ENCODE measurements at places on chromosomes 6 and 20.

- DNase-seq = no peak
Measured at GRCh38 chr6:56582236-56582635, 60.5 kb downstream of the DST start.

DNA sequence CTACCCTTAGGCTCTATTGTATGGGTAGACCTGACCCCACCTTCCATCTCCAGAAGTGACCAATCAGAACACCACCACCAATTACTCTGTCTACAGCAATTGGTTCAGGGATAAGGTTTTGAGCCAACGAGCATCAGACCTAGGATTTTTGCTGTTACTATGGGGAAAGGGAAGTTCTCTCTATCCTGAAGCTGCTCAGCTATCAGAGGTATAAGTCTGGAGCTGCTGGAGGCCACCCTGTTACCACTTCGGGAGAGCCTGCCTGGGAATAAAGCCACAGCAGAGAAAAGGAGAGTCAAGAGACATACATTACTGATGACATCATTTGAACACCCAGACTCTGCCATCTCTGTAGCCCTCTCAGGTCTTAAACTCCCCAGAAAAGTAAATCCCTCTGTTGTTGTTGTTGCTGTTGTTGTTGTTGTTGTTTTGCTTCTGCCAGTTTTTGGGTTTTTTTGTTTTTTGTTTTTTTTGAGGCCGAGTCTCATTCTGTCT, 94.5 kb downstream of the PREX1 start:
- DNase-seq = no peak

DNA sequence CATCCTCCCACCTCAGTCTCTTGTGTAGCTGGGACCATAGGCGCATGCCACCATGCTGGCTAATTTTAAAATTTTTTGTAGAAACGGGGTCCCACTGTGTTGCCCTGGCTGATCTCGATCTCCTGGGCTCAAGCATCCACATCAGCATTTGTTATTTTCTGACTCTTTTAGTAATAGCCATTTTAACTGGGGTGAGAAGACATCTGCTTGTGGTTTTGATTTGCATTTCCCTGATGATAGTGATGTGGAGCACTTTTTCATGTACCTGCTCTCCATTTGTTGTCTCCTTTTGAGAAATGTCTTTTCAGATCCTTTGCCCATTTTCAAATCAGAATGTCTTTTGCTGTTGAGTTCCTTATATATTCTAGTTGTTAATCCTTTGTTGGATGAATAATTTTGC, 22.2 kb upstream of the TULP4 start:
- DNase-seq = no peak

DNA sequence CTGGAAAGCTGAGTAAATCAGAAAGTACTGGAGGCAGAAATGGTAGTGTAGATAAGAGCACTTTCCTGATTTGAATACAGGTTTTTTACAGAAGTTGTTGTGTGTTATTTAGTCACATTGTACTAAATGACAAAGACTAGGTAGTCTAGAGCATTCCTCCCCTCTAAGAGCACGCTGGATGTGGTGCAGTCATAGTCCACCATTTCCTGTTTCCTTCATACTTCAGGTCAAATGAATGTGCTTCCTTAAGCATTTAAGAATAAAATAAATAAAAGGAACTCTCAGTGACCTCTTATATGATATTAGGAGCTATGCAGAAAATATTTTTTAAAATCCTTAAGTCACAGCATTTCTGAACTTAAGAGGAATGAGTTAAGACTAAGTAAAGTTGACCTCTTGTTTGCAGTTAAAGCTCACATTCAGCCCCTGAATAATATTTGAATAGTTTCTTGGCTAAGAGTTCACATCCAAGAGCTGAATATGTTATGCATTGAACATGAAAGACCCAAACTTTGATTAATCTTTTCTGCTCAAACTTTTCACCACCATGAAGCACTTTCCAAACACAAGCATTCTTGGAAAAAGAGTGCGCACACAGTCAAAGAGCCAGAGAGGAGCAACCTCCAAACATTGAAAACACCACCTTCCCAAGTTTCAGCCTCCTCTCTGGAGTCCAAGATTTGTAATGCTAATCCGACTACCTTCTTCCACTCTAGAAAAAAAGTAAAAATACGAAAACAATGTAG, 53.4 kb upstream of the TMEM30A start:
- DNase-seq = peak; percentile 51

DNA sequence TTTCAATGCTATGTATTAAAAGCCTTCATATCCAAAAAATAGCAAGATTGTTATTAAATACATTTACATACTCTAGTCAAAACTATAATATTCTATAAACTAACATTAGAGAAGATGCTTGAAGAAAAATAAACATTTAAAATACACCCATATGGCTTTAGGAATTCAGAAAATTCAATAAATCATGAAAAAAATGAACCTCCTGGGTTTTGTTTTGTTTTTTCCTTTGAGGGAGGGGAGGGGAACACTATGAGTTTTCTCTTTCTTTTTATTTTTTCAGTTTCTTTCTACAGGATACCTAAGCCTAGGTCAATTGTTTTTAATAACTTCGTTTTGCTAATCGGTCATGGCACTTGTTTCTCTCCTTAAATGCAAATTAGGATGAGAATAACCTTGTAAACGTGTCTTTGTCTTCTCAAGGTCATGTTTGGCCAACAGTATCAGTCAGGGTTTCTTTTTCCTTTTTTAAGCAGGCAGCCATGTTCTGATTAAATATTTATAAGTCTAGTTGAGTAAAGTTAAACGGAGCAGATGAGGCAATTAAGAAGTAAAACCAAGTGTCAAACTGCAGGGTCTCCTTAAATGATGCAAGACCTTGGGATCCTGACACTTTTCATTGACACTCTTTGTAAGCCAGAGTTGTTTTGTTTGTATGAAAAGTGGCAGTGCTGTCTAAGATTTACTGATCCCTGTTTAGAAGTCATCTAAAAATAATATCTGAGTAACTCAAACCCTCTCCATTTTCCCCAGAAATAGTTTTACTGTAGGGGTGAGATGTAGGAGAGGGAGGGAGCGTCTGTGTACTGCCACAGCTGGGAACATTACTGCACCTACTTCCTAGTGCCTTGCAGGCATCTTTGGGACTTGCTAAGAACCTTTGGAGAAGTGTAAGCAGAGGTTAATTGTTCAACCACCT, 392.3 kb downstream of the PLCB1 start:
- no peak for DNase-seq

GRCh38 chr6:136979206-136979605, 57.1 kb downstream of the SLC35D3 start:
- no peak for DNase-seq

DNA sequence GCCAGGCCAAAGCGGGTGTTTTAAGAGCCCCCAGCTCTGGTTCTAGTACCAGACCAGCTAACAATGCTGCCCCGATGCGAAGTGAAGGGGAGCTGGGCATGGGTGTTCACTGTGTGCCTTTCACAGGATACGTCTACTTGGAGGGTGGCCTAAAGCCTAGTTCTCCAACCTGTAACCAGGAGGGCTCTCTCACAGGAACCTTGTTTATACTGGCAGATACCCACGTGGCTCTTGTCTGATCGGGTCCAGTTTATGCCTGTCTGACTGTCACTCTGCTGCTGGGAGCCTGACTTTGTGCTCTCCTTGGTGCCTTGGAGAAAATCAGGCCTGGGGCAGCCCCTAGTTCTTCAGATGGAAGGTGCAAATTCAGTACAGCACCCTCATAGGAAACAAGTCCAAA, 60.2 kb upstream of the RNF144B start:
- no peak for DNase-seq

GRCh38 chr6:112651239-112651638, 304.1 kb downstream of the RFPL4B start:
- DNase-seq = no peak

- DNase-seq = no peak
Measured at GRCh38 chr20:52003415-52003814, 188.2 kb downstream of the ZFP64 start.

GRCh38 chr6:158220786-158221442, 52.8 kb downstream of the GTF2H5 start:
- DNase-seq = peak; percentile 64

- DNase-seq = no peak
Measured at GRCh38 chr6:72535124-72535523, 86.7 kb upstream of the KCNQ5 start.

DNA sequence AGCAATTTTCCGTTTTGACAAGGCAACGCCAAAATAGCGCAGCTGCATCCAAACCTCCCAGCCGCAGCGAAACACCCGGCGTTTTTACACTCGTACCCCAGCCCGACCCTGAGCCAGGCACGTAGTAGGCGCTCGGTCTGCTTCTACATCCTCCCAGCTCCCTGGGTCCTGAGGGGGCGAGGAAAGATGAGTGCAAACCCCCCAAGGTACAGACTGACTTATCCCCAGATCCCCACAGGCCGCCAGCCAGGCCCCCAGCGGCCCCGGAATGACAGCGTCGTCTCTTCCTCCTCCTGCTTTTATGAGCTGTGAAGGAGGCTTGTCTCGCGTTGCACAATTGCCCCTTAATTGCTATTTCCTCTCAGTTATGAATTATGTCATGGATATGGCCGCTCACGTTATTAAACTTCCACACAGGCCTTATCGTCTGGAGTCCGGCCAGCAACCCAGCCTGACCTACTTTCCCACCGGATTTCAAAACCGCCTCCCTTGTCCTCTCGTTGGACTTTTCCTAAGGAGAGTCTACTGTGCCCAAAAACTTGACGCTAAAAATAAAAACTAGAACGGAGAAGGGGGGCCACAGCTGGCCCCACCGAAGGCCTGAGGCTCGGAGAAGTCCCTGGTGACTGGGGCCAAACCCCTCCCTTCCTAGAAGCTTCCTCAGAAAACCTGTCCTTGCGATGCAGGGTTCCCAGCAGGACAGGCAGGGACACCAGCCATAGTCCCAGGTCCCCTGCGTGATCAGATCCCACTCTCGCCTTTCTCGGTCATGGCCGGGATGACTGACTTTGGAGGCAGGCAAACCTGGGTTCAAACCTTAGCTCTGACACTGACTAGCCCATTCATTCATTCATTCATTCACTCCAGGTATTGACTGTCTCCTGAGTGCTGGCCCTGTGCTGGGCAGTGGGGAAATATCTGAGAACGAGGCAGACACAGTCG, 130.9 kb upstream of the PTPN1 start:
- peak; percentile 61 for DNase-seq

- no peak for DNase-seq
Measured at GRCh38 chr20:45971425-45971674, 653 bp downstream of the ZNF335 start.

- no peak for DNase-seq
Measured at GRCh38 chr6:158840465-158840864, 21.3 kb upstream of the EZR start.

DNA sequence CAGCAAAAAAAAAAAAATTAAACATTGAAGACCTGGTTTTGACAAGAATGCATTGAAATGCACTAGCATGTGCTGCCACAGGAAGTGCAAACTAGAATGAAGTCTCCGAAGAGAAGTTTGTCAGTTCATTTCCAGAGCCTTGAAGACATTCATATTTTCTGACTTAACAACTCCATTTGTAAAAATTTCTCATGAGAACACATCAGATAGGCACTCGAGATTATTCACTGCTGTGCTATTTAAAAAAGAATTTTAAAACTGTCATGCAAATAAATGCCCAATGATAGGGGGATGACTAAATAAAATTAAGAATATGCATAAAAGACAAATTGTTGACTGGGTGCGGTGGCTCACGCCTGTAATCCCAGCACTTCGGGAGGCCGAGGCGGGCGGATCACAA, 394.6 kb upstream of the JARID2 start:
- no peak for DNase-seq

DNA sequence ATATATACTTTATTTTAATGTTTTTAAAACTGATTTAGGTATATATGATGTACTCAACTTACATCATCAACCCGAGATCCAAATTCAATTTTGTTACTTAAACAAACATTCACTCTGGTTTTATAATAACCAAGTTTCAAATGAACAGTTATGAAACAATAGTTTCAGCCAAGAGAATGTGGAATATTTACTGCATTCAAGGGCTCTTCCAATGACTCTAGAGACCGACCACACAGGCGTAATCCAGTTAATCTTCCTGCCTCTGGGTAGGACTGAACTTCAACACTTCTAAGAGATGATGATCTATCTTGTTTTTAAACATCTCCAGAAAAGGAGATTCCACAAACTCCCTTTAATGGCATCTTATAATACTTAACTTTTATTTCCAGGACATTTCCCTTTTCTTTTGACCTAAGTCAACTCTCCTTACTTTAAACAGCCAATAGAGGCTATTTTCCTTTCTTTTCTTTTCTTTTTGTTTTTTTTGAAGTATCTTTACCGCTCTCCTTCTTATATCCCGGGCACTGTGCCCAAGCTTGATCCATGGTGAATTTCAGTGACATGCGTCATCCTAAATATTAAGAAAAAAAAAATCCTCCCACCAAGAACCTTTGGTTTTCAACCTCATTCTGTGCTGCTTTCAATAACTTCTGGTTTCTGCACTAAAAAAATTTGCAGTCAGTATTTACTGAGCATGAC, 110.1 kb downstream of the KIF13A start:
- DNase-seq = peak; percentile 74

- DNase-seq = no peak
Measured at GRCh38 chr20:37636977-37637376, 56.9 kb upstream of the CTNNBL1 start.

DNA sequence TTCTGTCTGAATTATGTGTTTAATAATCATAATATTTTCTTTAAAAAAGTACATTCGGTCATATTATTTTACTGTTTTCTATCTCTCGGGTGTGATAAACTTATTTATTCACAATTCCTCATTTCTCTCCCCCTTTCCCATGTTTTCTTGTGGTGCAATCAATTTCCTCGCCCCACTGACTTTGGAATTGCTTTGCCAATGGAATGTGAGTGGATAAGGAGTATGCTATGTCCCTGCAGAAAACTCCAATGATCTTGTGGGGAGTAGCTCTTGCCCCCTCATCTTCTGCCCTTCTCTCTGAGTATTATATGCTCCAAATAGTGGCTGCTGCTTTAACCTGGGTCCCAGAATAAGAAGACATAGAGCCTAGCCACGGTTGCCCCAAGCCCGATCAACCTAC, 64.1 kb downstream of the HMGN3 start:
- no peak for DNase-seq

DNA sequence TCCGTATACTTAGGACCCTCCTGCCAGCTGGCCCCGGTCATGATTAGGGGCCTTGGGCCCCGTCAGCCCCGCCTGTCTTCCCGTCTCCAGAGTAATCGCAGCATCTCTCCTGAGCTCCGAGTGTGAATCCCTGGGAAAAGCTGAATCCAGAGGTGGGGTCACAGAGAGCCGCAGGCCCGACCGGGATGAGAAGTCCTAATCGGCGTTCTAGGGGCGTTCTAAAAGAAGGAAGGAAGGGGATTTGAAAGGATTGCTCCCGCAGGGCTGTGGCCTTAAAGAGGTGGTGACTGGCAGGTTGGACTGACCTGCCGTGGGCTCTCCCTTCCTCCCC, 371 bp downstream of the HMGN4 start:
- no peak for DNase-seq

Measured in bronchial epithelial cell (primary cell).